ENCODE measurements at places on chromosomes 3 and 15. TPM values are rescaled to one million over a fixed set of nuclear protein-coding genes. Genes with fewer than 3 reads are reported as not detected.

The FILIP1L gene
- total RNA-seq: 37.8 TPM

DNA sequence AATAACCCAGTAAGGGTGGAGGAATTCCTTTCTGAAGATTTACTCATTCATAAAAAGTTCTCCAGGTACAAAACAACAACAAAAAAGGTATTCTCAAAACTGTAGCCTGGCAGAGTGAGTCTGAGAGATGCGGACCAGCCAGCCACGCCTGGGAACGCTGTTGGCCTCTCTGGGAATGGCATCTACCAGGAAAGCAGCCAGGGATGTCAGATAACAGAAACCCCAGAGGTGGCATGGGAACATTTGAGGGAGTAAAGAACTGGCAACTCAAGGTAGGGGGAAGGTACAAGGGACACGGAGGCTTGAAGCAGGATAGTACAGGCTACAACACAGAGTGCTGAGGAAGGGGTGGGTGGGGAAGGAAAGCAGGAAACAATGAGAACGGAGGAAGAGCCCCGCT lies 7.1 kb upstream of the AP3S2 start:
- no peak for DNase-seq

DNA sequence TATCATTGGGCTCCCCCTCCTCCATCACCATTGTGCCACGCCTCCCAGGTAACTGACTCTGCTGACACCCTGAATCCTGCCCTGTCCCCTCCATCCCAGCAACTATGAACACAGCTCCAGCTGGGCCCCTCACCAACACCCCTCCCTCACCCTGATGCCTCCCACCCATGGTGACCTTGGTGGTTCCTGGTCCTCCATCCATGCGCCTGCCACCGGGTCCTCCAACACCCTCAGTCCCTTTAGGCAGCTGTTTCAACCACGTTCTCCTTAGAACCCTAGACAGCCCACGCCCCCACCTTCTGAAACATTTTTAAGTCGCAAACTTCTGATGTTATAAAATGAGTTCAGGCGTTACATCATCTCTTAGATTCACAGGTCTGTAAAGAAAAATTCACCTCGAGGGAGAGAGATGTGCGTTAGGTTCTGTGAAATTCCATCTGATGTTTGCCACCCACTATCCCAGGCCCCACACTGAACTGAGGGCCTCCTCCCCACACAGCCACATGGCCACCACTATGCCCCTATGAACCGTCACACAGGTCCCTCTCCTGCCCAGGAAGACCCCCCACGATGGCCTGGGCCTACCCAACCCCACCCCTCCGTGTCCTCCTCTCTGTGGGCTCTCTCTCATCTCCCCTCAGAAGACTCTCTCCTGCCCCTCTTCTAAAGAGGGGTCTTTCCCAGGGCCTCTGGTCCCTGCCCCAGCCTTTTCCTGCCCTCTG lies 29.8 kb downstream of the PCSK6 start:
- no peak for DNase-seq

- no peak for DNase-seq
Observed at GRCh38 chr3:152314677-152315353, 46.1 kb downstream of the MBNL1 start.

- DNase-seq: no peak
Observed at GRCh38 chr15:62165104-62165792, at the start of gene C2CD4B. Gene C2CD4B (minus strand): TSS chr15:62165285. CDS start chr15:62164984, 301 bp downstream.

DNA sequence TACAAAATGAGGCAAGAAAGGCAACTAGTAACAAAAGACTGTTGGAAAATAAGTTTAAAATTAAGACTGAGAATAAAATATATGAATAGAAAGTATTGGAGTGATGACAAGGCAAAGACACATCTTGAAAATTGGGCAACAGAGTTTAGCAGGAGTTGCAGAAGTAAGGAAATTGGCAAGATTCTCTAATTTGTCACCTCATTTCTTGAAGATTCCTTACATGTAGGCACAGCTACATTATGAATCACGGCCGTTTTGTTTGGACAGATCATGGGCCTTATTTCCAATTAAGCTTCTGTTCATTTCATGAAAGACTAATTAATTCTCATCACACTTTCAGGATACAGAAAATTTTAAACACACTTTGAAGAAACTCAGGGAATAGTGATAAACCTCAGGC lies 170.1 kb downstream of the ROBO1 start:
- DNase-seq: no peak

- no peak for DNase-seq
Observed at GRCh38 chr3:3551981-3552380, 247.2 kb upstream of the LRRN1 start.

The CHRM5 gene
- total RNA-seq: not detected

DNA sequence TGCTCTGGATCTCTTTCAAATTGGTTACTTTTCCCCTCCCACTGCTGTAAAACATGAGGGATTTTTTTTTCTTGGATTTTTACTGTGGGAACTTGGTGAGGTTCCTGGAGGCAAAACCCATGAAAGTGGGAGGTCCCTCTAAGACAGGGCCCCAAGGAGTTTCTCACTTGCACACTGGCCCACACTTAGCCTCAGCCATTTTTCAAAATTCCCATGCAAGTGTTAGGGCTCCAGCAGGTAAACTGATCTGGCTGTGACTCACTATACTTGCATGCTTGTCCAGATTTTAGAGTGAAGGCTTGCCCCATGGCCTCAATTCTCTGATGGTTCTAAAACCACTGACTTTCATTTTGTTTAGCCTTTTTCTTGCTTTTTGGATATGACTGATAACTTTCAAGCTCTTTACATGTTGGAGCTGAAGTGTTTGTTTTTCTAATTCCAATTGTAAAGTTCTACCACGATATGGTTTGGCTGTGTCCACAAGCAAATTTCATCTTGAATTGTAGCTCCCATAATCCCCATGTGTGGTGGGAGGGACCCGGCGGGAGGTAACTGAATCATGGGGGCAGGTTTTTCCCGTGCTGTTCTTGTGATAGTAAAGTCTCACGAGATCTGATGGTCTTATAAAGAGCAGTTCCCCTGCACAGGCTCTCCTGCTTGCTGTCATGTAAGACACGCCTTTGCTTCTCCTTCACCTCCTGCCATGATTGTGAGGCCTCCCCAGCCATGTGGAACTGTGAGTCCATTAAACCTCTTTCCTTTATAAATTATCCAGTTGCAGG lies 37.7 kb downstream of the MCCC1 start:
- DNase-seq: no peak

The ACKR2 gene
- not detected for total RNA-seq

The TAMM41 gene
- total RNA-seq: 17.2 TPM

- DNase-seq: no peak
Observed at GRCh38 chr15:53166684-53167201, 376.6 kb upstream of the ONECUT1 start.

- DNase-seq: no peak
Observed at GRCh38 chr15:66635006-66635405, 67.0 kb upstream of the SMAD6 start.

The SLC22A14 gene
- not detected for total RNA-seq

DNA sequence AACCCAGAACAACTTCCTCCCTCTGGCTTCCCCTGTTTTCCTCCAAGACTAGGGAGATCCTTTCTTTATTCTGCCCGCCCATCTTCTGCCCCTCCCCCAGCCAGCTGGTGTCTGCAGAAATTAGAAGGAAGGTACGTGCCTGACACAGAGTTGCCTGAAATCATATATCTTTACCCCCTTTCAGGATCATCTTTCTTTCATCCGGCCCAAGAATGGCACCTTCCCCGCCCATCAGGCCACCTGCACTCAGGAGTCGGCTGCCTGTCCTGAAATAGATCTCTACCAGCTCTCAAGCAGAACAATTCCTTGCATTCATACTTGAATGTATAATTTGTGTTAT lies 133.7 kb downstream of the VGLL4 start:
- DNase-seq: no peak

GRCh38 chr15:63012444-63012843 lies 30.1 kb upstream of the TPM1 start:
- no peak for DNase-seq

DNA sequence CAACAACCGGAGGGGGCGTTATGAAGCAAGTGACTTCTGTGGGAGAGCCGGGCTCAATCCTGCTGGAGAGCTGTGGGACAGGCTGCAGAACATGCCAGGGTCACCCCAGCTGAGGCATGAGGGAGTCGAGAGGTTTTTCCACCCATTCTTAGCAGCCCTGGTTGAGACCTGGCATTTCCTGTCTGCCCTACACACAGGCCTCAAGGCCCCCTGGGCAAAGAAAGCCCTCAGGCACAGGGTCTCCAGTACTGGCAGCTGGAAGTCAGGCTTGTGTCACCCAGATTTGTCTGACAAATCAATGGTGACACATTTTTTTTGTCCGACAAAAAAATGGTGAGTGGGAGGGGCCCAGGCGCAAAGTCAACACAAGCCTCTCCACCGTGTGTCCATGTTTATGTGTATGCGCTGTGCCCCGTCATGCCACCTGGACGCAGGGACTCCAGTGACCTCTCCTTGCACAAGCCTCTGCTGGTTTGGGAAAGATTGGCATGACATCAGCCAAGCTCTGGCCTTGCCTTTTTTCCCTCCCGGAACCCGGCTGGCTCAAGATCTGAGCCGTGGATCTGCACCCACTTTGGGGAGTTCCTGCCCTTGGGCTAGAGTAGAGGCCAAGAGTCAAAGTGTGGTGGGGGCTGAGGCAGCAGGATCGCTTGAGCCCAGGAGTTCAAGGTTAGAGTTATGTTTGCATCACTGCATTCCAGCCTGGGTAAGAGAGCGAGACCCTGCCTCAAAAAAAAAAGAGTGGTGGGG lies 20.8 kb upstream of the ALAS1 start:
- DNase-seq: no peak

DNA sequence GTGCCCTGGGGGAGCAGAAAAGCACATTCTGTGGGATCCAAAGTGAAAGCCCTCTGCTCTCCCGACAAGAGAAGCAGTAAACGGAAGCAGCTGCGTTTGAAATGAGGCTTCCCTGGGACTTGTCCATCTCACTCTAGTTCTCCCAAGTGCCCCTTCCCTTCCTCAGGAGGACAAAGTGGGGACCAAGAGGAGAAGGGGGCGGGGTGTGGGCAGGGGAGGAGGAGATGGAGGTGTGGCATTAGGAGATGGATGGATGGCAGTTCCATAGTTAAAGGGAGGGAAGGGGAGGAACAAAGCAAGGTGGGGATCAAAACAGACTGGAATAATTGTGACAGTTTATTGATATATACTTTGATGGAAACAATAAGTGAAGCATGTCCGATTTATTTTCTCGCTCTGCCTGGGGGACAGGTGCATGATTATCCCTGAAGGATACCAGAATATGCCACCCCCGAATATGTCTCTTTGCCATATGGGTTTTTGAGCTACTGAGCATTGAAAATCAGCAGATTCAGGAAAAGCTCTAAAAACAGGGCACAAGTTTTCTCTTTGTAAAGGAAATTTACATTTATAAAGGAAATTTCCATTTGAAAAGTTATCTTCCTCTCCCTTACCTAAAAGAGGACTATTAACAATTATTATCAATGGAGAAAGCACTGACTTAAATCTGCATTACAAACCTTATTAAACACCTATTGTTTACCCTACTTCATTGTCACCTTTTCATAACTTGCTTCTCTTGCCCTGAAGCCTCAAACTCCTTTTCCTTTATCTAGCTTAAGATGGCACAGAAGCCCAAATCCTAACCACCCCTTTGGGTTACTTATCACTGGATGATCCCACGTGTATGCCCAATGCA lies 58.9 kb upstream of the DAZL start:
- DNase-seq: no peak

DNA sequence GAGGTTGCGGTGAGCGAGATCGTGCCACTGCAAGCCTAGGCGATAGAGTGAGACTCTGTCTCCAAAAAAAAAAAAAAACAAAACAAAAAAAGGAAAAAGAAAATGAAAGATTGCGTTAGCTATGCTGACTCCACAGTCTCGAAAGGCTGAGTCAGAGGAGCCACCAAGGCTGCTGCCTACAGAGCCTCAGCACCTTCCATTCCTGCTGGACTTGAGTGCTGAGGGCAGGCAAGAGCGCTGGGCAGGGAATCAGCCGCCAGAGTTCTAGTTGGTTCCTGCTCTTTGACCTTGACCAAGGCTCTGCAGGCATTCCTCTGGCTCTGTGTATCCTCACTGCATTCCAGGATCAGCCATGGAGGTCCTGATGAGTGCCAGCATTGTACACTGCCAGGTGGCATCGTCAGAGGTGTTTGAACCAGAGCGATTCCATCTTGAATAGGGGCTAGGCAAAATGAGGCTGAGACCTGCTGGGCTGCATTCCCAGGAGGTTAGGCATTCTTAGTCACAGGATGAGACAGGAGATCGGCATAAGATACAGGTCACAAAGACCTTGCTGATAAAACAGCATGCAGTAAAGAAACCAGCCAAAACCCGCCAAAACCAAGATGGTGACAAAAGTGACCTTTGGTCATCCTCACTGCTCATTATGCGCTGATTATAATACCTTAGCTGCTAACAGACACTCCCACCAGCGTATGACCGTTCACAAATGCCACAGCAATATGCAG lies 5.9 kb downstream of the MESP2 start:
- no peak for DNase-seq

The EOMES gene
- total RNA-seq: not detected

DNA sequence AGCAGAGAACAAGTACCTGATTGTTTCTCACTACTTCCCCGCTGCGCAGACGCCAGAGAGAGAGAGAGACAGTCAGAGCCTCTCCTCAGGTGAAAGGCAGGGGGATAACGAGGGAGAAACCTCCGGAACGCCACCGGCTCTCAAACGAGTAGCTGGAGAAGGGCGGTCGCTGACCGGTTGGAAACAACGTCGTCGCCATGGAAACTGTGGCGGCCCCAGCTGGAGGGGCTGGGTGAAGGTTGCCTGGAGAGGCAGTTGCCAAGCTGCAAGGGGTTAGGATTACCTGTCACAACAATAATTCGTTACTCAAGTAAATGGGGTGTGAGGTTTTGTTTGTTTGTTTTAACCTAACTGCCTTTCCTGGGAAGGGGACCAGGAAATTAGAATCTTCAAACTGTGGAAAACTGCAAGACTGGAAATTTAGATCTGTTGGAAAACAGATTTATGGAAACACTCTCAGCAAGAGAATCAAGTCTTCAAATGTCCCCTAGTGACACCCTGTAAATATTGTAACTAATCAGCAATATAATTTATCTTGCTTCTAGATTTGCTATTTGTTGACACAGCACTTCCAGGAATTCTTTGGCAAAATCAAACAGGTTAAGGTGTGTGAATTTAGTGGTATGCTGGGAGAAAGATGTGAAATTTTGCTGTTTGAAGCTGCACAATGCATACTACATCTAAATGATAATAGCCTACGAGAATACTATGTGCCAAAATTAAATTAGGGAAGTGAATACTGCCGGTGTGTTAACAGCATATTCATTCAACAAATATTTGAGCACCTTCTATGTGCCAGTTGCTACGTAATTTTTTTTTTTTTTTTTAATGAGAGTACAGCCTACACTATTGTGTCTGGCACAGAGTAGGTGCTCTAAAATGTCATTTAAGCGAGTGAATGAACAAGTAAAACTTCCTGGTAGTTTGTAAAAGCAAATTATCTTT lies at the start of gene DNAH12:
TSS of gene DNAH12 (minus strand) at position 164 of the 945 bp plus-strand sequence. CDS start 1,474 bp downstream, outside the sequence.
- no peak for DNase-seq

The SIDT1 gene
- total RNA-seq: not detected

The FOXL2NB gene
- total RNA-seq: 1.9 TPM

- DNase-seq: no peak
Observed at GRCh38 chr15:78077053-78077870, at the start of gene TBC1D2B. Gene TBC1D2B (minus strand): TSS chr15:78077711. CDS start chr15:78077652, 59 bp downstream.

The TM6SF1 gene
- 0.04 TPM for total RNA-seq

The SLC15A2 gene
- total RNA-seq: 0.02 TPM
